ENCODE measurements at places on chromosomes 16 and 17.

DNA sequence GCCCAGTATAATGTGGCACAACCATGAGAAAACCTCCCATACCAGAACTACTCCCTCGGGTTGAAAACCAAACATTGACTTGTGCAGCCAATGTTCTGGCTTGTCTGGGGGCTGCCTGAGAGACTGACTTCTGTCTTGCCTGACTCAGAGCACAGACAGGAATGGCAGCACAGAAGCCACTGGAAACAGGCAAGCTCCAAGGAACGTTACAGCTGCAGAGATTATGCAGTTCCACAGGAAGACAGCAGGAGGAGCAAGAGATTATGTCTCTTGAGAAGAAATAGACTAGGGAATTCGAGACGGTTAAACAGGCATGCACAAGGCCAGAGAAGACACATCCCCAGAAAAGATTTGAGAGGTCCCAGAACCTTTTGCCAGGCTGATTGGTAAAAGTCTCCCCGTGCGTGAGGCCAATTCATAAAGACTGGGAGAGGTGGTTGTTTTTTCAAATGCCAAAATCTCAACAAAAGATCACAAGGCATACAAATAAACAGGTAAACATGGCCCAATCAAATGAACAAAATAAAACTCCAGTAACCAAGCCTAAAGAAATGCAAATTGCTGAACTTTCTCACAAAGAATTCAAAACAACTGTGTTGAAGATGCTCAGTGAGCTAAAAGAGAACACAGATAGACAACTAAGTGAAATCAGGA, 90.6 kb upstream of the CDH5 start:
- no peak for DNase-seq

DNA sequence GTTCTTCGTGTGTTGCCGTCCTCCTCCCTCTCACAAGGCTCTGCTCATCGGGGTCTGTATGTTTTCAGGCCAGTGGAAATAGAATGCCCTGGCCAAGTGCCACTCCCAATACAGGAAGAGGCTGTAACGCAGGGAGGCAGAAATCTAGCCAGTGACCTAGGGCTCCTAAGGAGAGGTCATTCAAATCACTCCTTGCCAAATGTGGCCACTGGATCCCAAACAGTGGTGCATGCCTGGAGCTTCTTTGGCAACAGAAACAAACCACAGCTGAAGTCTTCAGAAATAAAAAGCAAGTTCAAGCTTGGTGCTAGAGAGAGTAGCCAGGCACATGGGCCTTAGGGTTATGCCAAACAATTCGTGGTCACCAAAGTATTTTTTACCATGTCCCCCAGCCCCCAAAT, 66.1 kb downstream of the SMG6 start:
- no peak for DNase-seq

GRCh38 chr16:2092256-2092620, 43.5 kb downstream of the PKD1 start:
- DNase-seq = no peak

GRCh38 chr16:72302332-72302731, 130.4 kb upstream of the PMFBP1 start:
- no peak for DNase-seq

GRCh38 chr17:82551779-82552457, 32.4 kb downstream of the FOXK2 start:
- peak; percentile 54 for DNase-seq

DNA sequence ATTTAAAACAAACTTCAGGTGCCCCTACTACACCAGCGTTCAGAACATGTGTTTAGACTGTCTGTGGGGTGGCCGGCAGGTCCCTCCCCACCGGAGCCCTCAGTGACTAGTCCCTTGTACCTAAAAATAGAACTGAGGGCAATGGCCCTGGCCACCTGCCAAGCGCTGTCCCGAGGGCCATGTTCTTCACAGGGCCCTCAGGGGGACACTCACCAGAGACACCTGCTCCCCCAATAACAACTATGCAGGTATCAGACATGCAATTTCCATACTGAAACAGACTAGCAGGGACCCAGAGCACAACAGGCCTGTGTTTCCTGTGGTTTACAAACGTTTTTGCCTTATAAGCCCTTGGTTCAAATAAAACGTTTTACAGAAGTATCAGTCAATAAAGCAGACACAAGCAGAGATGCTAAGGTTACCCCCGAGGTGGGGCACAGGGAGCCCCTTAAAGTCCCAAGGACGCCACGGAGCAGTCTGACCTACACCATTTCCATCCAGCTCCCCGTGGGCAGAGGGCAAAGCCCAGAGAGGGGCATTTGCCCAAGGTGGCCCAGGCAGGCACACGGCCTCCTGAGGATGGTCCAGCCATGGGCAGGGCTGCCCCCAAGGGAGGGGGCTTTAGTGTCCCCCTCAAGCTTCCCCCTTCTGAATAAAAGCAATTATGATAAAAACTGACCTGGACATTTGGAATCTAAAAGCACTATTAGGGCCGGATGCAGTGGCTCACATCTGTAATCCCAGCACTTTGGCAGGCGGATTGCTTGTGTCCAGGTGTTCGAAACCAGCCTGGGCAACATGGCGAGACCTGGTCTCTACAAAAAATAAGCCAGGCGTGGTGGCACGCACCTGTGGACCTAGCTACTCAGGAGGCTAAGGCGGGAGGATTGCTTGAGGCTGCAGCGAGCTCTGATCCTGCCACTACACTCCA, 896 bp upstream of the MYLK3 start:
- DNase-seq = no peak

- peak; percentile 2 for DNase-seq
Measured at GRCh38 chr16:66900721-66901441, 17.8 kb downstream of the CDH16 start.

DNA sequence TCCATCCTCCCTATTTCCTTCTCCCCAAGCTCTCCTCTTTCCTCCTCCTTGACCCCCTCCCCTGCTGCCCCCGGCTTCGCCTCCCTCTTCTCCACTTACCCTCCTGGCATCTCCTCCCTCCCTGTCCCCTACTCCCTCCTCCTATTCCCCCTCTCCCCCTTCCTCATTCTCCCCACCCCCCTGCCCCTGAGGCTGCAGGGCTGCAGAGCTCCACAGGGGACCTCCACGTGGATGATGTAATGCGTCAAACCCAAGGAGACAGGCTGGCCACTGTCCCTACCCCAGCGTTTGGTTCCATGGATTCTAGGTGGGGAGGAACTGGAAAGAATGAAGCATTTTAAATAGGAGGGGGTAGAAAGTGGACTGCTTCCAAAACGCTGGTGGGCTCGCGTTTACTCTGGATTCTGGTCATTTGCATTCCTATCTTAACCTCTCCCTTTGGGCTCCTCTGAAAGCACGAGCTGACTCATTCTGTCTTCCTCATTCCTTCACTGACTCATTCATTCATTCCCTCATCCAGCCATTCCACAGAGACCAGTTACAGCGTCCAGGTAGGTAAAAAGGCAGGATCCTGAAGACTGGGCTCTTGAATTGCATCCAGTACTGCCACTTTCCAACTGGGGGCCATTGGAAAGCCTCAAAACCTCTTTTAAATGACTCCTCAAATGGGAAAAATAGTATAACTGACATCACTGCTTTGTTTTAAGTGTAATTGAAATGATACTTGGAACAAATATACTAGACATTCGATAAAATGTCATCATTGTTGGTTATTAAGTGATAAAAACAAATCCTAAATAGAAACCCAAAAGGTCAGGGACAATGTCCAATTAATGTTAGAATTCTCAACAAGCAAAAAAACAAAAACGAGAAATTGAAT, 943 bp upstream of the COTL1 start:
- no peak for DNase-seq

GRCh38 chr17:80795754-80796153, 195.9 kb upstream of the CHMP6 start:
- DNase-seq = no peak

DNA sequence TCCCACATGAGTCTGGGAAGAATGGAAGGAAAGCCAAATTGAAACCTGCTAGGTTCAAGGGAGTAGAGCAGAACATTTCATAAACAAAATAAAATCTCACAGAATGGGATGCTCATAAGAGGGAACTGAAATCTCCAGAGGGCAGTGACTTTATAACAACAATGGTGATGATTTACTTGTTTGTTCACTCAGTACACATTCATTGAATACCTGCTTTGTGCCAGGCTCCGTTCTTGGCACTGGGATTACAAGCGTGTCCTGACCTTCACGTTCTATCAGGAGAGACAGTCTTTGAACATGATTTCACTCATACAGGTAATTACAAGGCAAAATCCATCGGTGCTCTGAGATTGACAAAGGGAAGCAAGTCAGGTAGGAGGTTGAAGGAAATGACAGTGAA, 356.3 kb downstream of the HAPSTR1 start:
- no peak for DNase-seq

GRCh38 chr17:50059256-50059655, 3.3 kb downstream of the ITGA3 start:
- no peak for DNase-seq

DNA sequence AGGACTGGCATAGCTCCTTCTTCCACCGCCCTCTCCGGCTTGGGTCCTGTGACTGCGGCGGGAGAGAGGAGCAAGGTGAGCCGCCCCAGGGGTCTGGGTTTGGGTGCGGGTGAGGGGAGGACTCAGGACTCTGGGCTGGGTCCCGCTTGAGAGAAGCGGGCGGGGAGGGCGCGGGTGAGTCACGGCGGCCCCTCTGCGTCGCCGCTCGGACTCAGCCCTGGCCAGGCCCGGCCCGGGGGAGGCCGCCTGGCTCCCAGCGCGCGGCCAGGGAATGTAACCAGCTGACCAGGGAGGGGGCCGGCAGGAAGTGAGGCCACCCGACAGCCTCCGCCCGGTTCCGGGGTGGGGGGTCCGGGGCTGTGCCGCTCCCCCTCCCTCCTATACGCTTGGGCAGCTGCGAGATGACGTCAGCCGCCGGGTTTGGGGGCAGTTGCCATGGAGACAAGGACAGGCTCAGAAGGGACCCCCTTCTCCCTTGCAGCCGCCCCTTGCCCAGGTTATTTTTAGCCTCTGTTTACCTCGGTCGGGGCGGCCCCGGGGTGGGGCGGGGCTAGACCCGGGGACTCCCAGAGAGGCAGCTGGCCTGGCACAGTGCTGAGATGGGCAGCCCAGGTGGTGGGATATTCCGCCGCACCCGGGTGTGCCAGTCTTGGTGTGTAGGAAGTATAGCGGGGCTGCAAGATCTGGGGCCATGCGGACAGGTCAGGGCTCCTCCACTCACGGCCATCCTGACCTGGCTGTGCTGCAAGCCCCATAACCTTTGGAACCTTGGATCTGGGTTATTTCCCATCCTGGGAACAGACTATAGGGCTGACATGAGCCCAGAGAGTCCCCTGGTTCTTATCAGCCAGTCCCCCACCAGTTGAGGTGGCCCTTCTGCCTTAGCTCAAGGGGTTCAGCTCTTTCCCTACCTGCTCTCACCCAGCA, 1.6 kb downstream of the RIPOR1 start:
- no peak for DNase-seq

DNA sequence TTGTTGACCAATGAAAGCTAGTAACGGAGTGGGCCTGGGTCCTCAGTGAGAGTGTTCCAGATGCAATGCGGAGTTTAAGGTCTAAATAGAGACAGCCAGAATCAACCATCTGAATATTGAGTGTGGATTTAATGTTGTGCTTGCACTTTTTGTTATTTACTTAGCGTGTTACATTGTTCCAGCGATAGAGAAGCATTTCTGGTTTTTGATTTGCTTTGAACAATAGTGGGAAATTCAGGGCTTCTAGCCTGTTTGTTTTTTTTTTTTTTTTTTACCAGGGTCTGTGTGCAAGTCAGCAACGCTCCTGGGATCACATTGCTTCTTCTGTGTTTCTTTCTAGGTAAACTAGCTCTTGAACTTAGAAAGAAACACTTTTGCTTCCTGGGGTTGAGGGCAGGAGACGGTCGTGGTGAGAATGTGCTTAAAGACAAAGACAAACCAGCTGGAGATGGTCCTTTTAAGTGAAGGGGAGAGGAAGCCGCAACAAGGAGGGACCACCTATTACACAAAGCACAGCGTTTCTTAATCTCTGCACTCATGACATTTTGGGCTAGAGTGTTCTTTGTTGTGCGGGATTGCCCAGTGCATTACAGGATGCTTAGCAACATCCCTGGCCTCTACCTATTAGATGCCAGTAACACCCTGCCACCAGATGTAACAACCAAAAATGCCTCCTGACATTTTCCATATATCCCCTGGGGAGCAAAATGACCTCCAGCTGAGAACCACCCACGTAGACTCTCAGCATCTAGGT, 119.2 kb downstream of the MAP2K6 start:
- DNase-seq = no peak

DNA sequence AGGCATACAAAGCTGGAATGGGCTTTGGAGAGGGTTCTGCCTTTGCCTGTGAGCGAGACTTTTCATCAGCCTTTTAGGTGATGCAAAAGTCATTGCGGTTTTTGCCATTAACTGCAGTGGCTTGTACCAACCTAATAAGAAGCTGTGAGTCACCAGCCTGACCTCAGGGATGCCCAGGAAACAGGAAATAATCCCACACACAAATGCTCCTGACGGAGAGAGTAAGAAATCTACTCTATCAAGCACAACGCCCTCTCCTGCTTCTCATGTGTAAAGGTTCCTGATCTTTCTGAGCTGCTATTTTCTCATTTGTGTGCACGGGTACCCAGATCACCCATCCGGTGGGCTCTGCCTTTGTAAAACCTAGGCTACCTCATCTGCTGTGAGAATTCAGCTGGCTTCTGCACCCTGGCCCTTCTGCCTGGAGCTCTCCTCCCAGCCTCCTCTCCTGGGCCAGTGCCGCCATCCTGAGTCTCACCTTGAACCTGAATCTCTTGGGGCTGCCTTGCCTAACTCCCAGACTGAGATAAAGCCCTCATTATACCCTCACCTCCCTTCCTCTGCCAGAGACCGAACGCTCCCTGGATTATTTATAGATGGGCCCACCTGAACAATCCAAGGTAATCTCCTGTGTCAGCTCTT, 299.7 kb downstream of the C16orf95 start:
- no peak for DNase-seq

DNA sequence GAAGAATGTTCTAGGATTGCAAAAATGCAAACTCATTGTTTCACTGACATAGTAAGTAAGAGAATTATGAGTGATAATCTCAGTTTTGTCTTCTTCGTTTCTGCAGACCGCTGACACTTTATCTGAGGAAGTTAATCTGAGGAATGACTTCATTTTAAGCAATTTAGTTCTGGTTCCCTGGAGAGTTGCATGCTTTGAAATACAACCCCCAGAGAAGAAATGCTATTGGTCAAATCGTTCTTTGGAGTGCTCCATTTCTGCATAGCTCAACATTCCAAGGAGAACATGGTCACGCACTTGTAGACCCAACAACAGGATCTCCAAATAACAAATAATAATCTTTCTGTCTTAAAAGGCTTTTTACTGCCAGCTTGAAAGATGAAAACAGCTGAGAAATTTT, 427.1 kb downstream of the GRIN2A start:
- no peak for DNase-seq

GRCh38 chr17:42403150-42403549, 14.9 kb upstream of the STAT3 start:
- peak; percentile 39 for DNase-seq

DNA sequence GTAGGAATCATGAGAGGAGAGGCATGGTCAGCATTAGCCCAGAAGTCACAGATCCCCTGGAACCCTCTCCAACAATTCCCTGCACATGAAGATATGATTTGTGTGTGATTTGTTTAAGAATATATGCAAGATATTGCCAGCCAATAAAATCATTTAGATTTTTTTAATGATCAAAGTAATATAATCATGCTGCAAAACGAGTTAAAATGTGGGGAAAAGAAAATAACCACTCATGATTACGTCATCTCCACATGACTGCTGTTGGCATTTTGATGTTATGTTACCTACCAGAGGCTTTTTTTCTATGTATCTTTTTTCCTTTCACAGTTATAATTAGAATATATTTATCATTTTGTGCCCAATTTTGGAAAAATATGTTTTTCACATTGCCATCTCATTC, 22.4 kb downstream of the SLC35G3 start:
- DNase-seq = no peak
